ENCODE measurements at places on chromosomes 1 and 21.

DNA sequence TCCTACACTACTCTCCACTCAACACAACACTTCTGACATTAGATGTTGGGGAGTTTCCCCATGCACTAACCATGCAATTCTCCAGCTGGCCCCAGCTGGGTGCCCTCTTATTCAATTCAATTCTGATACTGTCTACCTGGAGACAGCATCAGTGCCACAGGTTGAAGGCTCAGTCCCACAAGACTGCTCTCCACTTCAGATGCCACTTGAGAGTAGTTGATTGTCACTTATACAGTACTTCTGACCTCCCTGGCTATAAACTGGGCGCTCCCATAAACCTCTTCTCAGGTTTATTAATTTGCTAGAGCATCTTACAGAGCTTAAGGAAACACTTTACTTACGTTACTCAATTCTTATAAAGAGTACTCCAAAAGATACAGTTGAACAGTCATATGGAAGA is 442.3 kb downstream of the LRRIQ3 start:
- DNase-seq: no peak

GRCh38 chr21:35905096-35905962 is 155.0 kb downstream of the SETD4 start:
- DNase-seq: no peak

- no peak for DNase-seq
Observed at GRCh38 chr21:28257276-28257675, 735.4 kb downstream of the LTN1 start.

DNA sequence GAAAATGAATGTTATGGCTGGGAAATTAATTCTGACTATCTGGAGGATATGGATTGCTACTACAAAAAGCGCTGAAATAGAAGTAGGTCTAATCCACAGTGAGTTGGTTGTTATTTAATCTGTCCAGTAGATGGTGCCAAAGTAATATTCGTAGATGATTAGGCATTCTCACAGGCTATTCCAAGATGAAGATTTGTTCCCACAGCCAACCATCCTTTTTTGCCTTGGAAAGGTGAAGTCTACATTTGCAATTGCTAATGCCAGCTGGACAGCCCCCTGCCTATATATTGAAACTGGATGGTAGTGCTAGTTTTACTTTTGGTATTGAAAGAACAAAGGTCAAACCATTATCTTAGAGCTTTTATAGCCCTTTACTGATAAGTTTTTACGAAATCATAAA is 43.8 kb downstream of the RBM11 start:
- DNase-seq: no peak

DNA sequence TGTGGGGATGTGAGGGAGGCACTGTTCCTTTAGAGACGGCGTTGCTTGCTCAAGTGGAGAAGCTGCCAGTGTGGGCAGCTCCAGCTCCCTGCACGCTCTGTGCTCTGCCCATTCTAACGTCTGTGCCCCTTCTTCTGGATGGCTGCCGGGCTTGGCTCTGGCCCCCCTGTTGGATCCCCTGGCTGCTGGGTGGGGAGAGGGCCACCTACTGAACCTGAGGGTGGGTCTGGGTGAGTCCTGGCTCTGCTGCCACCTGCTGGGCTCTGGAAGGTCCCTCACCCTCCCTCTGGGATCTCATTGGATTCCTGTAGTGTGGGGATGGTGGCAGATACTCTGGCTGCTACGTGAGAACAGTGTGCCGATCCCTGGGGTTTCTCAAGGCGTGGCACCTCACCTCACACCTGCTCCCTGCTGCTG is 5.0 kb downstream of the PFKL start:
- DNase-seq: peak; percentile 36
